ENCODE measurements at places on chromosomes 2 and 18.

DNA sequence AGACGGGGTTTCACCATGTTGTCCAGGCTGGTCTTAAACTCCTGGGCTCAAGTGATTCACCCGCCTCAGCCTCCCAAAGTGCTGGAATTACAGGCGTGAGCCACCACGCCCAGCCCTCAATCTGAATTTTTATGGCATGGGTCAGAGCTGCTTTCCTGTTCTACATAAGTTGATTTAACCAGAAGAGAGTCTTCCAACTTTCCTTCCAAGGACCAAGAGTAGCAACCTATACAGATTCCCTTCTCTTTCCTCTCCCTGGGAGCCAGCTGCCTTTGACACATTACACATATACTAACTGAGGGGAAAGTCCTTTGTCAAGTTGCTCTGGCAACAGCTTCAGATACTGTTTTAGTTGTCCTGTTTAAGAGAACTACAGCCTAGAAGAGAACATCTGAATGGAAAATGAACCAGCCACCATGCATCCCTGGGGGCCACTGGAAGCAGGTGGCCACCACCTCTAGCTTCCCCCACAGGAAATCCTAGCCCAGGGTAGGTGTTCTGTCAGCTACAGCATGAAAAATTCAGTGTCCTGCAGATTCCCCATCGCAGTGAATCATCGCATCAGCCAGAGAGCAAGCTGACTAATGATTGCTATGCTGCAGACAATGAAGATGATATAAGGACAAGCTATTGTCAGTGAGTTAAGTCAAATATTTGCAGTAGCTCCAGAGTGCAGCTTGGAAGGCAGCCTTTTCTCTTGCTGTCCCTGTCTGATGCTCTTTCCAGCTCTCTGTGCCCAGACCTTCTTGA lies 62.9 kb downstream of the POMC start:
- no peak for DNase-seq

- DNase-seq = no peak
These were observed 655.5 kb upstream of the FANCL start for GRCh38 chr2:58896638-58897037.

DNA sequence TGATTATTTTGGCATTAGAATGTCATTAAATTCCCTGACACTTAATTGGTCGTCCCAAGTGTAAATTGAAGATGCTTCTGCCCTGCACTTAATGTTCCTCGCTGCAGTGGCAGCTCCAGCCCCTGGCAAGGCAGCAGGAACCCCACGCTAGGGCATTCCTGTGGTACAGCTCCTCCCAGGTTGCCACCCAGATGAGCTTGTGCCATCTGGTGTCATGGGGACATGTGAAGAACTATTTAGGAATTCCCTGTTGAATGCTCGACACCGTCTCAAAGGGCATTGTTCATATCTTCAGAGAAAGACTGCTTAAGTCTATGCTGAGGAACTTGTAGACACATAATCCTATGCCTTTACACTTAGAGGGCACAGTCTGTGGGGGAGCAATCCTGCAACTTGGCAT lies 38.9 kb downstream of the BCL2L11 start:
- DNase-seq = no peak

DNA sequence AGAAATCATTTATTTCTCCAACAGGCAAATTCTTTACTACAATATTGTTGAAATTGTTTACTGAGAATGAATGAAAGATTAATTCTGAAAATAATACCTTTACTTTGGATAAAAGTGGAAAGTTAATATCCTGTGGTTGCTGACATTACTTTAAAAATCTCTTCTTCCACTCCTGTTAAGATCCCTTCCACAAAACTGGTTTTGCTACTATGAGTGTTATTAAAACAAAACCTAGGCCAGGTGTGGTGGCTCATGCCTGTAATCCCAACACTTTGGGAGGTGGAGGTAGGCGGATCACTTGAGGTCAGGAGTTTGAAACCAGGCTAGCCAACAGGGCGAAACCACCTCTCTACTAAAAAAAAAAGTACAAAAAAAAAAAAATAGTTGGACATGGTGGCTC lies 123.9 kb upstream of the CCDC150 start:
- DNase-seq = no peak

DNA sequence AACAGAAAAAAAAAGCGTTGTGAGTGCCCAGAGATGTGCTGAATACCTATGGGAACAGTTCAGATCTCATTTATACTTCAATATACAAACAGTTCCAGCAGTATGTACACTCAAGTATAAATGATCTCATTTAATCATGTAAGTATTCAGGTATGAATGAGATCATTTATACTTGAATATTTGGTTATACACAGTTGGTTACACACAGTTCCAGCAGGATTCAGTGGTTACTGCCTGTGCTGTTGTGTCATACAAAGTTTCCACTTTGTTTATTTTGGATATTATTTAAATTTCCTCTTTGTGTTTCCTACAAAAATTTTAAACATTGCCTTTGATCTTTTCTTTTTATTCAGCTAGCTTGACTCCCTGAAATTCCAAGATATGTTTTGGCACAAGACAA lies 293.5 kb upstream of the SLC39A10 start:
- DNase-seq = no peak

DNA sequence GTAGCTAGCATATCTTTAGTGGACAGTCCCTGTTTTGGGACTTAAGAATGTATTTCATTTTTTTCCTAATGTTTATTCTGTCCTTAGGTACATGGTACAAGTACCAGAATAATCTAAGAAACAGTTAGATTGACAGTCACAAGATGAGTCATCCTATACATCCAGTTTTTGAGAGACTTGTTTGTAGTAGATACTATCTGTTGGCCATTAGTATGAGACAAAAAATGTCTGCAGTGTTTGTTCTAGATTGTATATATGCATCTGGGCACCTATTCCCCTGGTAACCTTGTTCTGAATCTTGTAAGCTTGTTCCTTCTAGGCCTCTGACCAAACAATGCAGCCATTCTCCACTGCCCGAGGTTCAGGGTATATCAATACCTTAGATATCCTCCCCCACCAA lies 1343.5 kb downstream of the SUCLG1 start:
- DNase-seq = no peak

- peak; percentile 16 for DNase-seq
These were observed 82.0 kb upstream of the SLC66A3 start for GRCh38 chr2:11073251-11073650.
